NB4 (cell line): ENCODE measurements at places on chromosomes 7 and 10.
A peak's percentile ranks its signal among the peaks of the same experiment; 100 is the strongest.

GRCh38 chr10:89001729-89002072 is 11.1 kb downstream of the FAS start:
- DNase-seq = no peak

DNA sequence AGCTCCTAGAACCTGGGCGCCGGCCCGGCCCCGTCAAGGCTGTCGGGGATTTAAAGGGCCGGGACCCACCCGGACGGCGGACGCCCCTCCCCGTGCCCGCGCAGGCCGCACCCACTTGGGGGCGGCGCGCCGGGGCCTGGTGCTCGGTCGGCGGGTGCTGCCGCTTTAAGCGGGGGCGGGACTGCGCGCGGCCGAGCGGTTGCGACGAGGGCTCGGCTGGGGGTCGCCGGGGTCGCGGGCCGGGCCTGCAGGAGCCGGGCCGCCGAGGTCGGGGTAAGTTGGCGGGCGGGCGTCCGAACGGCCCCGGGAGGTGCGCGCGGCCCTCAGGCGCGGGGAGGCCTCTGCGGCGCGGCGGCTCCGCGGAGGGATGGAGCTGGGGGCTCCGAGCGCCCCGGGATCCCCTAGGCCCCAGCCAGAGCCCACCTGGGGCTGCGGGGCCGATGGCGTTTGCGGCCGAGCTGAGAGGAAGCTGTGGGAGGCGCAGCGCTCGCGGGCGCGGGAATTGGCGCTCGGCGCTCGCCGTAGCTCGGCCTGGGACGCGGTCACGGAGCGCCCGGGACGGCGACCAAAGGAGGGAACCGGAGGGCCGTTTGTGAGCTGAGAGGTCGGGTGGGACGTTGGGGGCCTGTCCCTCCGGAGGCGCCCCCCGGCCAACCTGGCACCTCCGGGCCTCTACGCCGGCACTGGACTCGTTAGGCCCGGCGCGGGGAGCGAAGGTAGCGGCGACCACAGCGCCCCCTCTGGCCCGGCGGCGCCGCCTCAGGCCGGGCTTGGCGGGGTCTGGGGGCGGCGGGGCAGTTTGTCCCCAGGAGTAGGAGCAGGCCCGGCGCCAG is at the start of gene TRRAP:
TSS of gene TRRAP (plus strand) at position 168 of the 833 bp plus-strand sequence. CDS start 2,619 bp downstream, outside the sequence.
- peak; percentile 85 for DNase-seq

- DNase-seq = peak; percentile 86
These were observed 37.0 kb upstream of the DNAJB6 start for GRCh38 chr7:157299613-157300368.

GRCh38 chr7:14666304-14666703 is 236.2 kb downstream of the DGKB start:
- no peak for DNase-seq

DNA sequence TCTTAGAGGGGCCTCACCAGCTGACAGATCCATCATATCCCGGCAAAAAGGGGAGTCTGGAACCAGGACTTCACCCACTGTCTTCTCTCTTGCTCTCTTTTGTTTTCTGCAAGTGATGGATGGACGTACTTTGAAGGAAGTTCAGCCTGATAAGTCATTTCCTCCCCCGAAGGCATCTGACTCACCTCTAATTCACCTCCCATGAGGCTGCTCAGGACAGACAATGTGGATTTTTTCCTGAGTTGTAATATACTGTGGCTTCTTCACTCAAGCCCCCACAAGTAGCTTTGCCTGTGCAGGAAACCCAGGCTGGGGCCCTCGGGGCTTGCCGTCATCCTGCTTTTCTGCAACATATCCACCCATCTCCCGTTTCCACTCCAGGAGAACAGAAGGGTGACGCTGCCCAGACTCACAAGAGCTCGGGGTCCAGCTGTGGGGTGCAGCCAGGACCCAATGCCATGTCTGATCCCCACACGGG is 70.4 kb downstream of the ASB13 start:
- DNase-seq = peak; percentile 73

DNA sequence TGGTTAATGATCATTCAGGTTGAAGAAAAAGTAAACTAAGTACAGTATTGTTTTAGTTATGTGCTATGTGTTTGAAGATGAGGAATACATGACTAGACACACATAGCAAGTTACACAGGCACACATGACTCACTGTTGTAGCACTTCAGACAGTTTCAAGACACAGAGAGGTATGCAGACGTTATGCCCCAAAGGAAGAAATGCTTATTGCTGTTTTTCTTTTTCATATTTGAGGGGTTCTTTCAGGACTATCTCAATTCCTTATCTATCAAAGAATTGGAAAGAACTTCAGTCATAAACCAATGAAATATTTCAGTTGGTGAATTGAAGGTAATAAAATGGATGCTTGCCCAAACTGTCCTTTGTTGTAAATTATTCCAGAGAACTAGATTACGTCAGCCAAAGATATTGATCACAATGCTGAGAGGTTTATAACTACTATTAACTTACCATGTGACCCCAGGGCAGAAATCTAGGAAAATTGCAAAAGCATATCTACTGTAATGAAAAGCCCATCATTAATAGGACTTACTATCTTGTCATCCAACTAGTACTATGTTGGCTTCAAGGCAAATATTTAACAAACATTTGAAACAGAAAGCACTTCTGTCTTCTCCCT is 61.2 kb upstream of the CAPZA2 start:
- DNase-seq = no peak

- no peak for DNase-seq
These were observed 10.4 kb upstream of the USP54 start for GRCh38 chr10:73601486-73601921.

DNA sequence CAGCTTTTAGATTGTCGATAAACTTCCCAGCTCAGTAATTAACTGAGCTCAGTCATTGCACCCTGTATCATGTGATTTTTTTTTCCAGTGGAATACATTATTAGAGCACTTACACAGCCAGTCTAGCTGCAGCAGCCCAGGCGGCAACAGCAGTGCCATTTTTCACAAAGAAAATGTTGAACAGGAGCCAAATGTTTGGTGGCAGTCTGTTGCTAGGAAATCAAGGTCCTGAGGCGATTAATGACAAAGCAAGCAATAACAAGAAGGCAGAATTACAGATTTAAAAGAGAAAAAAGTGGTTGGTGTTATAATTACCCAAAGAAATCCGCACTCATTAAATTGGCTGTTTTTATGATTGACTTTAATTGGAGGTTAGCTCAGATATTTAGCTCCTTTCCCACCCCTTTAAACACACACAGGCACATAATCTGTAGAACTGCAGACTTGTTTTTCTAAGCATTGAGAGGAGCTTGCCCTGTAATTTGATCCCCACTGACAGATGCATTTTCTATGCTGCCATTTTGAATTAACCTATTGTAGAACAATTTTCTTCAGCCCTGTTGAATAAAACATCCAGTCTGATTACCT is 267.4 kb downstream of the ADK start:
- DNase-seq = no peak
